ENCODE measurements at places on chromosomes 5 and 9.

GRCh38 chr9:112194969-112195431, 19.9 kb upstream of the SUSD1 start:
- no peak for DNase-seq

- DNase-seq, result no peak
Observed at GRCh38 chr5:112660359-112660758, 77.3 kb upstream of the APC start.

DNA sequence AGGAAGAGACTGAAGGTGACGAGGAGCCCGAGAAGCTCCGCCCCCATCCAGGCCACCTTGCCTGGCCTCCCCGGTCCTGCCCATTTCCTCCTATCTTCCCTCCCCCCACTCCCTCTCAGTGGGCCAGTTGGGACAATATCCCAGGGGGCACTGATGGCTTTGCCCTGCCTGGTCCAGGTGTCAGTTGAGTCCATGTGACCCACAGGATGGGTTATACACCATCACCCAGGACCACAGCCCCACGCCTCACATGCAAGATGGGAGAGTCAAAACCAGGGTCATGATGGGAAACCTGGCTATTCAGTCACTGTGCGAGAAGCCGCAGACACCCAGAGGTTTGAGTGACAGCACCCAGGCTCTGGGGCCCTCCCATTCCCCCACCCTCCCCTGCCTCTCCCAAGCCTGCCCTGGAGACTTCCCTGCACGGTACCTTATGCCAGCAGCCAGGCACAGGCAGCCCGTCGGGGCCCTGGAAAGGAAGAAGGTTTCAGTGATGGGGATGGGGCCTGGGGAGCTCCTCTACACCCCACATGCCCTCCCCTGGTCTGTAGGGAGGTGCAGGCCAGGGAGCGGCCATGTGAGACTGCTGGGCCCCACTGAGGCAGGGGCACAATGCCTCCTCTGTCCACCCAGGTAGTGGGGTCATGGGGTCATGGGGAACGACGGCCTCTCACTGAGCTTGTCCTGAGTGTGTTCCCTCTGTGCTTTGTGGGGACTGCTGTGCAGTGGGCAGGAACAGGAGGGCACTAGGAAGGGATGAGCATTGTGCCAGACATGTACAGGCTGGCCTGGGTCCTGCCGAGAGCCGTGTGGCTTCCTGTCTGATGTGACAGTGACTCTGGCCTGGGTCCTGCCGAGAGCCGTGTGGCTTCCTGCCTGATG, 6.3 kb upstream of the PHYKPL start:
- peak; percentile 34 for DNase-seq

DNA sequence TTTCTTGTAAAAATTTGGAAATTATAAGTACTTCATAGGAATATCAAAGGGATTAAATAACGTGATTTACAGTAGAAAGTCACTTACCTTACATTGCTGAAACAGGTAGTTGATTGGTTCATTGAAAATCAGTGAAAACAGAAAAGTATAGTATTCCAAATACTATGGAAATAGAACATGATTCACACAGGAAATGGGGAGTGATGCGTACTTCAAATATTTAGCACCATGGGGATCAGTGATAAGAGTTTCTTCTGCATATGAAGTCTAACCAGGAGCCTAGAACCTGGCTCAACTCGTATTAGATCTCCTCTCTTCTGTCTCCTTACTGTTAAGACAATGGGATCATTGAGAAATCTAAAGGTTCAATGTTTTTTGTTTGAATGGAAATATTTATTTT, 133.3 kb downstream of the FAM174A start:
- no peak for DNase-seq

DNA sequence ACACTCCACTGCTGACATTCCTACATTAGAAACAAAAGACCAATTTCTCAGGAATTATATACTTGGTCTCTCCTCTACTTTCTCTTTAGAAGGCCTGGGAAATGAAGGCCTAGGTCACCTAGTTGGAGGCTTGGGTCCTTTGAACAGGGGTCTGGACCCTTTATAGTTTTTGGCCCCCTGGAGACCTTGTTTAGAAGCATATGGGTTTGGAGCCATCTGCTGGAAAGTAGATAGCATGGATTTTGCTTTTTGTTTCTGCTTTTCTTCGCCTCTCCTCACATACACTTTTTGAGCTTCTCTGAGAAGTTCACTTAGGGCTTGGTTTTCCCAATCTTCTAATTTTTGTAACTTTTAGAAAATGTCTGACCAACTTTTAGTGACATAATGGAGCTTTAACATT, 67.1 kb upstream of the CDK20 start:
- DNase-seq, result no peak

- DNase-seq, result peak; percentile 27
Observed at GRCh38 chr5:157343842-157344790, 78.2 kb downstream of the CYFIP2 start.

GRCh38 chr9:32069969-32070368, 314.5 kb upstream of the ACO1 start:
- DNase-seq, result no peak

GRCh38 chr5:78509145-78509865, 139.3 kb downstream of the LHFPL2 start:
- no peak for DNase-seq

- DNase-seq, result no peak
Observed at GRCh38 chr5:124700333-124700732, 46.1 kb downstream of the ZNF608 start.

- DNase-seq, result no peak
Observed at GRCh38 chr5:62727861-62728260, 149.2 kb downstream of the LRRC70 start.

- no peak for DNase-seq
Observed at GRCh38 chr9:84238652-84239051, 101.9 kb downstream of the SLC28A3 start.

- DNase-seq, result no peak
Observed at GRCh38 chr5:87164409-87164808, 103.3 kb upstream of the RASA1 start.

DNA sequence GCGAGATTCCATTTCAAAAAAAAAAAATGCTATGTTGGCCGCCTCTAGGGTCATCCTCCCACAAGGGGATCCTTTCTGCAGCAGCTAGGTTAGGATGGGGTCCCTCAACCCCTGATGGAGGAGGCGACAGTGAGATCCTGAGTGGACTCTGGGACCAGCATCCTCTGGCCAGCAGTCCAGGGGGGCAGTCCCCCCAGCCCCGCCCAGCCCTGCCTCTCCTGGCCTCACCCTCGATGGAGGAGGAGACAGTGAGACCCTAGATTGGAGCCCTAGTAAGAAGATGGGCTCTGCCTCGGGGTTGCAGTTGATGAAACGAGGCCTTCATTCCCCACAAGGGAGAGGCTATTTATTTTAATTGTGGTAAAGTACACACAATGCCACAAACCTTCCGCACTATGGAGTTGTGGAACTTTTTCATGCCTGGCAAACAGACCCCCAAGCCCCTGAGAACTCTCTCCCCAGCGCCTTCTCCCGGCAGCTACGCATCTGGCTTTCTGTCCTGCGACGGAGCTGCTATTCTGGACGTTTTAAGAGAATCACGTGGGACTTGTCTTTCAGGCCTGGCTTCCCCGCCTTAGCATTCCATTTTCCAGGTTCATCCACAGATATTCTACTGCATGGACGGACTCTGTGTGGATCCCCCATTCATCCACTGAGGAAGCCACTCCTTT, 15.8 kb downstream of the VAV2 start:
- DNase-seq, result no peak

DNA sequence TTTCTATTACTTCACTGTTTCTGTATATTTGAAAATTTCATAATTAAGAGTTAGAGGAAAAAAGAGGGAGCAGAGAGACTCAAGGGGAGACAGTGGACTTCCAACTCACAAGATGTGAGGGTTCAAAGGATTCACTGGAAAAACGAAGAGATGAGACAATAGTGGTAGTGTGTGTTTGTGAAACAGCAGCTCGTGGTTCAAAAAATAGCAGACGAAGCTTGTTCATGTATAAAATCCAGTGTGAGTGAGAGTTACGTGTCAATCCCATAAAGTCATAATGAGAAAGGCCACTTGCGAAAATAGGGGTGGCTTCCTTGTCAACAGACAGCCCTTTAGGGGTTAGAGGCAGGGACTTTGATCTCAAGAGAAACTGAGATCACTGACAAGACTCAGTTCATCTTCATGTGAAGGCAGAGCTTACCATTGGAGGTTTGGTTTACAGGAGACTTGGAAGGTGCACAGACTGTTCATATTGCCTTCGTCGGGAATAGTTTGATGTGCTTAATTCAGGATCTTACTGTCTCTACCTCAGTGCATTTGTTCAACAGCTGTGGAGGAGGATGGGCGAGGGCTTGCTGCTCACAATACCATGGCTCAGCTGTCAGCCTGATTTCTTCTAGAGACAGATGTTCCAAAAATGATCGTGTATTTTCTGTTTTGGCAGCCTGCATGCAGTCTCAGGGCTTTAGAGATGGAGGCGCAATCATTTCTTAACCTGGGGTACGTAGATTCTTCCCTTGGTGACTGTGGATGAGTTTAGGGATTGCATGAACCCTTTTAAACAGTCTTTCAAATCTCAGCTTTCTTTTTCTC, 105.7 kb upstream of the KLF9 start:
- DNase-seq, result no peak

DNA sequence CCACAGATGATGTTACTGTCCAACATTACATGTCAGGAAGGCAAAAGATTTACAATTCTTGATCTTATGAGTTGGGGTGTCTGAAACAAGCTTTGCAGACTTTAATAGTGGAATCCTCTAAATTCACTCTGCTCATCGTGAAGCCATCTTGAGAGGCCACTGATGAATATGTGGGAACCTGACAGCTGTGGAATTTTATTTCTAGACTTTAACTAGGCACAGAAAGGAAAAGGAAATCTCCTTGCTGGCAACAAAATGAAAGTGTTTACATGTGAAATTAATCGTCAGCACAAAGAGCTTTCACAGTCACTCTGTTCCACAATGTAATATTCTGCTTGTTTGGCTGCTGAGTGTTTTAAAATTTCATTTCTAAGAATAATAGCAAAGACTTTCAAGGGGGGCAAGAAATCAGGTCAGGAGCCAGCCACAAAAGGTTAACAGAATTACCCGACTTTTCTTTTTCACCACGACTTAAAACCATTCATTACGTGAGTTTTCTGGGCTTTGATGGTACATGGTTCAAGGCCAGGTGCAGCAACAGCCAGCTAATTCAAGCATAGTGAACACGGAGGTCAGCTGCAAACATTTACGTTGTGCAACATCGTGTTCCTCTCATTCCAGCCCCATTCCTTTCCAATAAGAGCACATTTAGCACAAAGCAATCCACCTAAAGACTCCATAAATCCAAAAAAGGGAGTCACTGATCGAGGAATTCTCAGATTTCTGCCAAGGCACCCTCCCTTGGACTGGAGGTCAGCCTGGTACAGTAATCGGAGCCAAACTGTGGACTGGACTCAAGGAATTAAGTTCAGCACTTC, 14.6 kb downstream of the NREP start:
- no peak for DNase-seq

DNA sequence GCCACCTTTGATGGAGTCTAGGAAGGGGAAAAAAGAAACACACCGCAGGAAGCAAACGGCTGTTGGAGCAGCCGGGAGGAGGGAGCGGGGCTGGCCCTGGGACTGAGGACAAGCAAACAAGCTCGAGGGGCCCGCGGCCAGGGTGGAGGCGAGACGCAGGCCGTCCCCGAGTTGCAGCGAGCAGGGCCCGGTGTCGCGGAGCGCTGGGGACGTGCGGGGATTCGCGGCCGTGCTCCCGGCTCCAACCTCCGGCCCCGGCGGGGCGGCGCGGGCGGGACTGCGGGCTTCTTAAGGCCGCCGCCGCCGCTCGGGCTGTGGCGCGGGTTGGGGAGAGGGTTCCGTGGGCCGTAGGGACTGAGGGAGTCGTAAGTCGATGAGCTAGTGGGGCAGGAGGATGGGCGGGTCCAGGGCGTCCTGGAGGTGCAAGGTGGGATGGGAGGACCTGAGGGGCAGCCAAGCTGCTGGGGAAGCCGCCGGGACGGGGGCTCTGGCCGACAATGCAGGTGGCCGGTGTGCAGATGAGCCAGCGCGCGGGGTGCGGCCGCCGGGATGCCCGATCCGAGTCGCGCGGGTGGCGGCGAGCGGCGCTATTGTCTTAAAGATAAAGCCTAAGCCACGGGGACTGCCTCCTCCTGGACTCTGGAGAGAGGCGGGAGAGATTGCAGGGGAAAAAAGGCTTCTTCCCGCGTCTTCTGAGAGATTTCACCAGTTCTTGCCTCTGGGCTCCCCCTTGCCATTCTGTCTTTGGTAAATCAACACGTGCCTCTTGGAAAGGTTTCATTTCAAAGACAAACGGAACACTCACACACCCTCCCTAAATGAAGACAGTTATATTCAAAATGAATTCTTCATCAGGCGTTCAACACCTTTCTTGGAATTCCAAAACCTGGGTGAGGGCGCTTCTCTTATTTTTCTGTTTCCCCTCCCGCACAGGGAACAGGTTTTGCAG, 1.6 kb upstream of the HAPLN1 start:
- no peak for DNase-seq

- no peak for DNase-seq
Observed at GRCh38 chr9:131529597-131530545, 1.2 kb downstream of the UCK1 start.

DNA sequence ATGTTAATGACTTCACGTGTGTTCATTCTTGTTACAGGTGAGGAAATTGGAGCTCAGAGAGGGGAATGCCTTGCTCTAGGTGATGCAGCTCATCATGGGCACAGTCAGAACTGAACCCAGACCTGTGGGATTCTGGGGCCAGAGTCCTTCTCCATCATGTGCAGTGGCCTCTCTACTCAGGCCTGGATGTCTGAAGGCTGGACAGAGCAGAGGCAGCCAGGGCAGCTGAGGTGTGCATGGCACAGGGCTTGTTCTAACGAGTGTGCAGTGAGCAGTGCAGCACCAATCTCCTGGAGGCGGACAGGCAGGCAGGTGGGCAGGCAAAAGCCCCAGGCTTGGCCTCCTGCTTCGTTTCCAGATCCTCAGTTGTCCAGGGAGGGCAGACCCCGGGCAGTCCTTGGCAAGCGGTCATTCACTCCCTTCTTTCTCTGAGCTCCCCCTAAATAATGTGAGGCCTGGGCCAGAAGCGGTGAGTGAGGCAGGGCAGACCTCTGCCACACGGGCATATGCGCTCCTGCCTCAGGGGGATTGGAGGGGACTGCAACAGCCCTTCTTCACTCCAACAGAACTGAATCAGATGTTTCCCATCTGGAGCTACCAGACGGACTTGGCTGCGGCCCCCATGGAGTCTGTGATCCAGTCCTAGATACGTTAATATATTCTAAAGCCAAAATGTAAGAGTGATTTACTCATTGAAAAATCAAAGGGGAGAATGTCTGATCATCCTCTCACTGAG, 68.7 kb upstream of the FSTL4 start:
- DNase-seq, result no peak

GRCh38 chr5:172835290-172835993, 1.4 kb downstream of the ERGIC1 start:
- DNase-seq, result peak; percentile 40

- DNase-seq, result no peak
Observed at GRCh38 chr5:61286446-61287132, 45.5 kb upstream of the ZSWIM6 start.

DNA sequence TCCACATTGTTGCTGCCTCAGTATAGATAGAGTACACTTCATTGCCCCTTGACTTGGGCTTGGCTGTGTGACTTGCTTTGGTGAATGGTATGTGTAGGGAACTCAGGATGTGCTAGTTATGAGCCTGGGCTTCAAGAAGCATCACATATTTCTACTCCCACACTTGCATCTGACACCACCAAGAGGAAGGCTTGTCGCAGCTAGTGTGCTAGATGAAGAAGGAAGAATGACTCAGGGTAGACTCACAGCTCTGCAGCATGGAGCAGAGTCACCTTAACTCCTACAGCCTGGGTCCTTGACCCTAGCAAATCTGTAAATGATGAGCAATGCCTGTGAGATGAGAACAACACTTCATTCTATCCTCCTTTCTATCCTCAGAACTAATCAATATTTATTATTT, 261.8 kb downstream of the ASTN2 start:
- DNase-seq, result no peak
